ENCODE measurements at places on chromosomes 2 and 18.

- no peak for ATAC-seq
These were observed 245.2 kb downstream of the CTNNA2 start for GRCh38 chr2:79758042-79758441.

DNA sequence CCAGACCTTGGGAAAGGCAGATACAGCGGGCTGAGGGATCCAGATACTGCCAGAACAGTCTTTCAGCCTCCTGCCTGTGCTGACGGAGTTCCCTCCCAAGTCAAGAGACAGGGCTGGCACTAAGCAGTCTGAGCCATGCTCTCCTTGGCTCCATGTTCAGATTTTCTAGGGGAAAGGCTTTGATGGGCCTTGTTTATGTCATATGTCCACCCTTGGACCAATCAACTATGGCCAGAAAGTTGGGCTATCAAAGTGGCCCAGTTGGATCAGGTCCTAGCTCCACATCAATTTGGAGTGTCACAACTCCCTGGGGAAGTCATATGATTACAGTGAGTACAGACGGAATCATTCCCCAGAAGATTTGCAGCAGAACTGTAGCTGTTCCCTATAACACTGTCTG is 152.0 kb downstream of the GREB1L start:
- no peak for ATAC-seq

GRCh38 chr18:36658611-36659010 is 170.2 kb downstream of the TPGS2 start:
- no peak for ATAC-seq

- no peak for ATAC-seq
These were observed 43.2 kb downstream of the PARD6G start for GRCh38 chr18:80204142-80204541.

DNA sequence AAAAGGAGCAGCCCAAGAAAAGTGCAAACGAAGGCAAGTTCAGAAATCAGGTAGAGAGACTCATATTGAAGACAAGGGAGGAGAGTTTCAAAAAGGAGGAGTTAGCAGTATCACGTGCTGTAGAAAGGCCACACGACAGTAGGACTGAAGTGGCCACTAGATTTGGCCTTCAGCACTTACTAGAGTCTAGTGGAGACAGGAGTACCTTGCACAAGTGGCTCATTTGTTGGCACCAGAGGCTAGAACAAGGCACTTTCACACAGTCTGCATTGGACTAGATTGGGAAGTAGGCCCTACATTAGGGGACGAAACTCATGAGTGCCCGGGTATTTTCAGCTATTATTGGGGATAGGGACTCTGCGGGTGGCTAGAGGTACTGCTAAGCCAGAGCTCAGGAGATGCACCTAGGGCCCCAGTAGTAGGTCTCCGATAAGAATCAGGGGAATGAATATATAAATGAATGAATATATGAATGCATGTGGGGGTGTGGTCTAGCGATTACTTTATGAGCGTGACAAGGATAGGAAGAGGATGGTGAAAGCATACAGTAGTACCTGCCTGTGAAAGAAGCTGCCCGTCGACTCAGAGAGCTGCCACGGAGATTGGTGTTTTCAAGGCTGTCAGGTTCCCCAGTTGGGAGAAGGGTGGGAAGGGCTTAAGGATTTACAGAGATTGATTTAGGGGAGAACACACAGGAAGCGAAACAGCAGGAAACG is 1.4 kb upstream of the NCOA1 start:
- no peak for ATAC-seq

DNA sequence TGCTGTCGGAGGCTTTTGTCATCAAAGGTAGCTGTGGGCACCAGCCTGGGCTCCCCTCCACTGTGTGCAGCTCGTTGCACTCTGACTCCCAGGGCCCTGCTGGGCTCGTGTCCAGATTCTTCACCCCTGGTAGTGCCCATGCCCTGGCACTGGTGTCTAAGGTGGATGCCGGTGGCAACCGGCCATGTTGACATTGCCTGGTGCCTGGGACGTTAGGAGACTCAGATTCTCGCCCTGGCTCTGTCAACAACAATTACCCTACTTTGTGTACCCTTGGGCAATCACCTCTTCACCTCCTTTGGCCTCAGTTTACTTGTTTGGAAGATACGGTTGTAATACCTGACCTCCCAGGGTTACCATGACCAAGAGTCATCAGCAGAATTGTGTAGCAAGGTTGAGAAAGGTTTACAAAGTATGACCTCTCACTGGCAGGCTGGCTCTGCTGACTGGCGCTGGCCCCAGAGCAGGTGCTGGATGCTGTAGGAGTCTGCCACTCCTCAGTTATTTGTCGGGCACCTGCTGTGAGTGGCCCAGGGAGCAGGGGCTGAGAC is 41.5 kb upstream of the MCFD2 start:
- no peak for ATAC-seq

- no peak for ATAC-seq
These were observed 357.0 kb upstream of the ID2 start for GRCh38 chr2:8324901-8325300.

DNA sequence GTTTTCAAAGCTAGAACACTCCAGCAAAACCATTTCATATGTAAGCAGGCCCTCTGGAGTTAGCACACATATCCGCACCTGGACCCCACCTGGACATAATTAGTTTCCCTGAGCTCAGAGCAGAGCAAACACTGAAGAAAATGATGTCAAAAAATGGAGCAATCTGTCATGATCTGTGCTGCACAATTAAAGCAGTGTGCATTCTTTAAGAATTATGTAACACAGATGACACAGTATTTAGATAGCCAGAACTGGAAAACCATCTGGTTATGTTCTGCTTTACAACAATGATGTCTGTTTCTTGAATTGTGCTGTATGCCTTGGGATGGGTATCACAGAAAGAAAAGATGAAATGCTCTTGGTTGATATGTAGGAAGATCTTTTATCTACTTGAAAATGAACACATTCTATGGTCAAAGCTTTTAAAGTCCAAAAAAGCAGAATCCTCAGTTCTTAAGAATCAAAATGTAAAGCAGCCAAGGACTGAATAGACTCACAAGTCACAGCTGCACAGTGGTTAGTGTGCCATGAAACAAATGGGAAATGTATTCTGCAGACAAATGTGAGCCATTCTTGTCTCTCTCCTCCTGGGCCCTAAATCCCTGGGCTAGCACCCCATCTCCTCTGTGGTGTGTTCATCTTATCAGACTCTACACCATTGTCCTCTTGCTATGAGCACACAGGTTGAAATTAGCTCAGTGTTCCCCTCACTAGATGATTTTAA is 36.8 kb downstream of the HRH4 start:
- no peak for ATAC-seq

- ATAC-seq: no peak
These were observed 398.8 kb downstream of the GALR1 start for GRCh38 chr18:77648411-77648810.

DNA sequence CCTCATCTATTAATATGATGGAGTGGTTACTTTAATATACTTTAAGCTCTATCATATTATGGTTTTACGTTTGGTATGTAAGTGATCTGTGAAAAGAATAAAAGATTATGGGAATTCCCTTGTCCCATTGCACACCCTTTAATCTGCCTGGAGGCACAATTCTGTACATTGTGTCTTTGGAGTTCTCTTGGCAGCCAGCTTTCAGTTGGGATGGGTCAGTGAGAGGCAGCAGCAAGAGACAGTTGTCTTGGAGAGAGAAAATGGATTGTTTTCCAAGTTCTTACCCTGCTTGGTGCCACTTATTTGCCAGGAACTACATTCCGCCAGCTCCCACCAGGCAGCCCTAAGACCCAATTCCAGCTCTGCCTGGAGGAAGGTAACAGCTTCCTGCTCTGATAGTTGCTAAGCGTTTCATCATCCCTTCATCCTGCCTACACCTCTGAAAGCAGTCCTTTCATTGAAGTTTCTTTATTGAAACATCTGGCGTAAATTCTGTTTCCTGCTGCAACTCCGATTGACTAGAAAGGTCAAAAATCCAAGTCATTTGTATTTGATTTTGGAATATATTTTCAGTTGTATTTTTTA is 365.2 kb downstream of the AKAIN1 start:
- no peak for ATAC-seq

GRCh38 chr2:12797815-12798214 is 81.1 kb downstream of the TRIB2 start:
- ATAC-seq: no peak

GRCh38 chr2:195257979-195258378 is 399.0 kb upstream of the SLC39A10 start:
- no peak for ATAC-seq

DNA sequence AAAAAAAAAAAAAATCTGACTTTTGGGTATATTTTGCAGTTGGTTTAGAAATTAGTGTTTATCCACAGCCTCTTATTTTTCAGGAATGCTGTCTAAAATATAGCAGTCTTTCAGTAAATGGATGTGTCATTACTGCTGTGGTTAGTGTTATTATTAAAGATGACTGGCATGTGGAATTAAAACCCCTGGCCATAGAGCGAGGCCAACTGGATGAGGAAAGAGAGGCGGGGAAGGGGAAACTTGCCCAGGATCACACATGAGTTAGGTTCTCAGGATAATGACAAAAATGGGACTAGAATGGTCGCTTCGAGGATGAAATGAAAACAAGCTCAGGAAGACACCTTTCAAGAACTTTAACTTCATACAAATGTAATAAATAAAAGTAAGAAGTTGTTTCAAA is 57.4 kb upstream of the APCDD1 start:
- no peak for ATAC-seq

GRCh38 chr2:190335225-190335559 is 8.2 kb upstream of the INPP1 start:
- ATAC-seq: no peak

DNA sequence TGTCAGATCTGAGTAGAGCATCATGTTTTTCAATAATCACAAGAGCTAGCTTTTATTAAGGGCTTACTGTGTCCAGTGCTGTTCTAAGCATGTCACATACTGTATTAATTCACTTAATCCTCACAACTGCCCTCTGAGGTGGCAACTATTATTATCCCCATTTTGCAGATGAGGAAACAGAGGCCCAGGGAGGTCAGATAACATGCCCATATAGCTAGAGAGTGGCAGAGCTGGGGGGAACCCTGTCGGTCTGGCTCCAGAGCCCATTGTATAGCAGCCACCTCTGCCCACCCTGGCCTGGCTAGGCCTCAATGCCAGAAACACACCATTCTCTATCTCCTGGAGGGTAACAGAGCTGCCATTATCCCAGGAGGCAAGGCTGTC is 113.2 kb downstream of the B3GNT2 start:
- no peak for ATAC-seq

DNA sequence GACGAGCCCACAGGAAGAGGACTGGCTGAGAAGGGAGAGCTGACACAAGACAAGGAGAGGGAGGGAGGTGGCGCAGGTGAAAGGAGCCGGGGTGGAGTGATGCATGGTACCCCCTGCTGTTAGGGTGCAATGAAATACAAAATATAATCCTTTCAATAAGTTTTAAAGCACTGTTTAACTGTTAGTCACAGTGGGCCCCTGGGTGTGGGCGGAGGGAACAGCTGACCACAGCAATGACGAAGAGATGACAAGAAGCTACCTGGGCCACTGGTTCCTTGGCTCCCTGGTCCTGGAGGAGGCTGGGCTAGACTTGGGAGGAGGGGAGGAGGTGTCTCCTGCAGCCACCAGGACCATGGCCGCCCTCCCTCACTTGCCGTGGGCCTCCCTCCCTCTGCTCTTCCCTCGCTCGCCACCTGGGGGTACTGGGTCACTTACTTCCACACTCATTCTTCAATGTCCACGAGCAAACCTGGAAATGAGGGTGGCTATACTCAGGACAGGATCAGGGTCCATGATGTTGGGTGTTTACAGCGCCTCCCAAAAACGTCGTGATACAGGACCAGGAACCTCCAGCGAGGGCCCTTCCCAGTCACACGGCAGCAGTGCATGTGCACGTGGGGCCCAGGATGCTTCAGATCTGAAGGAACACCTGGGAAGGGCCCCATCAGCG is 196.1 kb downstream of the ANKRD30B start:
- no peak for ATAC-seq

GRCh38 chr2:17388798-17389197 is 129.4 kb downstream of the RAD51AP2 start:
- ATAC-seq: no peak

DNA sequence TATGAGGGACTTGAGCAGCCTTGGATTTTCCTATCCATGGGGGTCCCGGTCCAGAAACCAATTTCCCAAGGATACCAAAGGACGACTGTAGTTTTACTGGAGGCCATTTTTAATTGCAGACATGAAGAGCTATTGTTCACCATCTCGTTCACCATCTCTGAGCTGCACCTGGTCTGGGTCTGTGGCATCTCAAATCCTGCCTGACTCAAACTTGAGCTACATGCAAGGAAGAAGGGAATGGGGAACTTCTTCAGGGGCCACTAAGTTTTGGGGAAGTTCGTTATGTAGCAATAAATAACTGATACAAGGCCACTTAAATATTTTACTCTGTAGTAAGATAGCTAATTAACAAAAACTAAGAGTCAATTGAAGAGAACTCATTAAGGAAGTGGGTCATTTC is 2.1 kb upstream of the SMCHD1 start:
- no peak for ATAC-seq

DNA sequence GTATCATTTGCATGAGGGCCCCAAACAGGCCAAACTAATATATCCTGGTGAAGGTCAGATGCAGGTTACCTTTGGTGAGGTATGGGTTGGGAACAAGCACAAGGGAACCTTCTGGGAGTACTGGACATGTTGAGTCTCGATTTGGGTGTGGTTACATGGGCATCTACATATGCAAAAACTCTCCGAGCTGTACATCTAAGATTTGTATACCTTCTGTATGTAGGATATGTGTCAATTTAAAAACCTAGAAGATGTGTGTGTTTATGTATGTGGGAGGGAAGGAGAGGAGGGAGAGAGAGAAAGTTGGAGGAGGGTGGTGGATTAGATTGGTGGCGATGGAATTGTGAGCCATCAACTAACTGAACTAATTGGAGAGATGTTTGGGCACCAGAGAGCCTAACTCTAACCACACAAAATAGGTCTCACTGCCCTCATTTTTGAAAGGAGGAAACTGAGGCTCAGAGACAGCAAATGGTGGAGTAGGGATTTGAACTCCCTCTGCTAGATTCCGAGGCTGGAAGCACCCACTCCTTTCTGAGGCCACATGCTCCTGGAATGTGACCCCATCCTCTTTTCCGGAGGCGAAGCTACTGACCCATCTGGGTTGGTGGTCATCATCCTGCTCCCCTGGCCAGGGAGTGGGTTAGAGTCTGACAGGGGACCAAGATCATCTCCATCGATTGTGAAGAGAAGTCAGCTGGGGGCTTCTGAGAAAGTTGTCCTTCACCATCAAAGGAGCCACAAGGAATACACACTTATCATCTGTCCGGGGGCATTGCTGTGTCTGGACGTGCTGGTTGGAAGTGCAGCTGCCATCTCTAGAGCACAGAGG is 107.3 kb upstream of the MYCN start:
- no peak for ATAC-seq

DNA sequence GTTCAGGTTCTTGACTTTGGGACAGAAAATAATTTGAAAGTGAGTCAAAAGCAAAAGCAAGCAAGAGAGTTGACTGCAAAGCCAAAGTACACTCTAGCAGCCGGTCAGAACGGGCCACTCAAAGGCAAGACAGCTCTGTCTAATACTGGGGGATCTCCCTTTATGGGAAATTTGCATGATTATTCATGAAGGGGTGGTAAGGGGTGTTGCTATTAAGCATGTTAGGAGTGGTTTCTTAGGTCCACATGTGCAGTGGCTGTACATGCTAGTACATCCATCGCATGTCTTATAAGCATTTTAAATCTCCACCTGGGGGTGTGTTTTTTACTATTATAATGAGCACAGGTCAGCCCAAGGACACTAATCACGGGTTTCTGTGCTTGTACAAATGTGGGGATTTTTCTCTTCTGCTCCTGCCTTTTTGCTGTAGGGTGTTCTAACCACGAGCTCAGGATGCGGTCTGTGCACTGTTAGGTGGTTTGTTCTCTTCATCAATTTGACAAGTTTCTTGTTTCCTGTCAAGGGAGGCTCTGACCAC is 60.2 kb upstream of the SPP2 start:
- peak; percentile 92 for ATAC-seq
